ENCODE measurements at places on chromosomes 7 and 10.

DNA sequence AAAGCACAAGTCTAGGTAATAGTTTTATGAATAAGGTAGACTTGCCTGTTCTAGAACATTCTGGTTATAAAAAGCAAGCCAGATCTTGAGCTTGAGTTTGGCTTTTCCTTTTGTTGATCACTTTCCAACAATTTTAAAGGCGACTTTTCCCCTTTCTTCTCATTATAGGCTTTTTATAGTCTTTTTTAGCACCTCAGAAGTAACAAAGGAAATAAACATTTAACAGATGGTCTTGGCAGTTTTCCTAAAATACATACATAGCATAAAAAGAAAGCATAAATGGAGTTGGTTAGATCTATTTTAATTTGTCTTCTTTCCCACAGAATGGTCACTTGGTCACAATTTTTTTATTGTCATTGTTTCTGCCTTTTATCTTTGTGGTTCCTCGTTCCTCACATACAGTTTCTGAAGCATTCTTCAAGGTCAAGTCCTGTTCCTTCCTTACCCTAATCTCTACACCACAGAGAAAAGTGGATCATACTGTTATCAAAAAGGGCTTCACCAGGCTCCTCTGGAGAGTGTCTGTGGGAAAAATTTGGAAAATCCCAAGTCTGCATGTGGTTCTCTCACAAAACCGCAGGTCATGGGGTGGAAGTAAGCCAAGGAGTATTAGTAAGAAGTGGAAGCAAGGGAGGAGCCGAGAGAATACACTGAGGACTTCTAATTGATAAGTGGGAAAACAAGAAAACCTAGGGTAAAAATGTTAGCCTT is 31.3 kb downstream of the THNSL1 start:
- DNase-seq = no peak

DNA sequence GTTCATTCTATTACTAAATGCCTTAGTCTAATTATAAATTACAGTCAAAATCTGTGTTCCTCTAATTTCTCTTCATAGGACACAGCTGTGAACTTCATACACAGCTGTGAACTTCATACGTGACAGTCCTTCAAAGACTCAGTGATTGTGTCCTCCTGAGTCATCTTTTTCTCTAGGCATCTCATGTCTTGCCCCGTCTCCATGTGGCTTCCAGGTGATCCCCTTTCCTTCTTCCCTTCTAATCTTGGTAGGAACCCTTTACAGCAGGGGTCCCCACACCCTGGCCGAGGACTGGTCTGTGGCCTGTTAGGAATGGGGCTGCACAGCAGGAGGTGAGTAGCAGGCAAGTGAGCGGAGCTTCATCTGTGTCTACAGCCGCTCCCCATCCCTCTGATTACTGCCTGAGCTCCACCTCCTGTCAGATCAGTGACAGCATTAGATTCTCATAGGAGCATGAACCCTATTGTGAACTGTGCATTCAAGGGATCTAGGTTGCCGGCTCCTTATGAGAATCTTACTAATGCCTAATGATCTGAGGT is 14.0 kb upstream of the EIF5AL1 start:
- DNase-seq = no peak

DNA sequence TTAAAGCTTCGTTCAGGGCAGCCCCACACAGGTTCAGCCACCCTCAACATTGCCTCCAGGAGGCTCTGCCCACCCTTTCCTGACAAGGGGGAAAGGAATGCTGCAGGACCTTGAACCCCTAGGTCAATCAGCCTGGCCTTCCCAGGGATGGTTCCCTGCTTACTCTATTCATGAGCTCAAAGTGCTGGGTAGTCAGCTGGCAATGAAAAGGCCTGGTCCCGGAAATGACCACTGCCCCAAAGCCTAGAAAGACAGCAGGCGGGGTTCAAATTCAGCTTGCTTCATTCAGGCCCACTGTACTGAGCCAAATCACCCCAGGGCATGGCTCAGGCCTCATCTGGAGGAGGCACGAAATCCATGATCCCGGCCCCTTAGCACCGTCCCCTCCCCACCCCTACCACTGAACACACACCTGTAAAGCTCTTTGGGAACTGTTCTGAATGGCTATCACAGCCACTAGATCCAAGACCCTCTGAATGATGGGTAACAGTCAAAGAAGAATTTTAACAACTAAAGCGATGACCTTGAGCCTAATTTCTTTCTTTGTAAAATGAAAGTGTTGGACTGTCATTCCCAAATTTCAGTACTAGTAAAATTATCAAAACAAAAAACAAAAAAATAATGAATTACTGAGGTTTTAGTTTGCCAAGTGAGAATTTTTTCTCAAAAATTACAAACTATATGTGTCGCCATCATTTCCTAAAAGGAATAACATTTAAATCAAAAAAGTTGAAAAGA is 1.0 kb downstream of the URGCP start:
- no peak for DNase-seq

GRCh38 chr10:75746356-75746755 is 314.9 kb downstream of the LRMDA start:
- no peak for DNase-seq

- no peak for DNase-seq
Measured at GRCh38 chr7:30970074-30970473, 6.3 kb downstream of the GHRHR start.

DNA sequence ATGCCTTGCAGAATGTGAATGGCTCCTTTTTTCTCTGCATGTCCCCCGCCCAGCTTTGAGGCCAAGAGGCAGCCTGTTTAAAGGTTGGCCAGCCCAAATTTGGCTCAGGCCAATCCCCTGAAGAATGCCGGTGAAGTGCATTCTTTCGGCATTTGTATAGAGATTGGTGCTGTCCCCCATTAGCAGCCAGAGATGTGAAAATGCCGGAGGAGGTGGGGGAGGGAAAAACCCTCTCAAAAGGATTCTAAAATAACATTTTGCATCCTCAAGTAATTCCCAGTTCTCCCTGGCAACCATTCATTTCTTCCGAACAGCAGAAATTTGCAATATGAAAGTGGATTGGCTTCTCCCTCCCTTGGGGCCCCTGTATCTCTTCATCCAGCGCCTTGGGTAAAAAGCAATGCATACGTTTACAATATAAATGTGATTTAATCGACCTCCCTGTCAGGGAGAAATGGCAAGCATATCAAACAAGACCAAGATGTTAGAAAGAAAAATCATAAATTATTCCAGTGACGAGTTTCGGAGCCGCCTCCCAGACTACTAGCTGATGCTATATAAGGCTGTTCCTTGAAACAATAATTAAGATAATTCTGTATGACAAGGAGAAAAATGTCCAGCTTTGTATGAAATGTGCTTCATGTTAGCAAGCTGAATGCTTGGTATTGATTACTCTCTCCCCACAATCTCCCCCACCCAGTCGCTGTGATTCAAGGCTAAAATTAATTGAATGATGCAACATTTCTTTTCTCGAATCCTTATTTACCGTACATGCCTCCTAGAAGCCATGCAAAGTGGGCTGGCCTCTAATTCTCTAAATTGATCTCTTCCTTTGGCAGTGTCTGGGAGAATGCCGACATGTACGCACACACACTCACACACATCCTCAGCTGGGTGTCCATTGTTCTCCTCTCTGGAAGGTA is 323.7 kb downstream of the RPS24 start:
- DNase-seq = no peak

GRCh38 chr7:117269886-117270285 is 53.0 kb downstream of the WNT2 start:
- DNase-seq = no peak

DNA sequence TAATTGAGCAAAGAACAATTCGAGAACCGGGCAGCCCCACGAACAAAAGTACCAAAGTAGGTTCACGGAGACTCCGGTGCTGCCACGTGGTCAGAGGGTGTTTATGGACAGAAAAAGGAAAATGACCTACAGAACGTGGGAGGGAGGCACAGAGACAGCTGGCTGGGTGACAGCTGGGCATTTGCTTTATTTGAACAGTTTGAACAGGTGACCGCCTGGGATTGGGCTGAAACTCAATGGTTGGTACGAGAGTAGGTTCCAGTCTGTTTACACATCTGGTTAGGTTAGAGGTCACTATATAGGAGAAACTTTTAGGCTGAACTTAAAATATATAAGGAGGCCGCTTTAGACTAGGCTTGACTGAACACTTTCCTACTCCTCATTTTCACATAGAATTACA is 50.6 kb upstream of the CELF2 start:
- DNase-seq = no peak

GRCh38 chr10:86372784-86373239 is 6.2 kb upstream of the GRID1 start:
- no peak for DNase-seq

DNA sequence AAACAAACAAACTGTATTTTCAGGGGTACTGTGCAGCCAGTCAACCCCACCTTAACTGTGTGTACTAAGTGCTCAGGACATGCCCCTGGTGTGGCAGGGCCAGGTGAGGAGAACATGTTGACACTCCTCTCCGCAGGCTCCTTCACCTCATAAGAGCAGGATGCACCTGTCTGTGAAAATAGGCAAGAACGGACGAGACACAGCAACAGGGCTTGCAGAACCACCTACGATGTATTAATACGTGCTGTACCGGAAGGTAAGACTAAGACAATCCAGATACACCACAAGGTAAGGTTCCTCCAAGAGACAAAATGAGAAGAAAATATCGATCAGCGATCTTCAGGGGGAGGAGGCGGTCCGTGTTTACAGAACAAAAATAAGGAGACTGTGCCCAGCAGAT is 65.8 kb upstream of the CAMK2B start:
- no peak for DNase-seq

GRCh38 chr7:8991159-8991558 is 557.8 kb downstream of the NXPH1 start:
- DNase-seq = no peak

- DNase-seq = no peak
Measured at GRCh38 chr10:117365612-117366011, 9.6 kb downstream of the PDZD8 start.

DNA sequence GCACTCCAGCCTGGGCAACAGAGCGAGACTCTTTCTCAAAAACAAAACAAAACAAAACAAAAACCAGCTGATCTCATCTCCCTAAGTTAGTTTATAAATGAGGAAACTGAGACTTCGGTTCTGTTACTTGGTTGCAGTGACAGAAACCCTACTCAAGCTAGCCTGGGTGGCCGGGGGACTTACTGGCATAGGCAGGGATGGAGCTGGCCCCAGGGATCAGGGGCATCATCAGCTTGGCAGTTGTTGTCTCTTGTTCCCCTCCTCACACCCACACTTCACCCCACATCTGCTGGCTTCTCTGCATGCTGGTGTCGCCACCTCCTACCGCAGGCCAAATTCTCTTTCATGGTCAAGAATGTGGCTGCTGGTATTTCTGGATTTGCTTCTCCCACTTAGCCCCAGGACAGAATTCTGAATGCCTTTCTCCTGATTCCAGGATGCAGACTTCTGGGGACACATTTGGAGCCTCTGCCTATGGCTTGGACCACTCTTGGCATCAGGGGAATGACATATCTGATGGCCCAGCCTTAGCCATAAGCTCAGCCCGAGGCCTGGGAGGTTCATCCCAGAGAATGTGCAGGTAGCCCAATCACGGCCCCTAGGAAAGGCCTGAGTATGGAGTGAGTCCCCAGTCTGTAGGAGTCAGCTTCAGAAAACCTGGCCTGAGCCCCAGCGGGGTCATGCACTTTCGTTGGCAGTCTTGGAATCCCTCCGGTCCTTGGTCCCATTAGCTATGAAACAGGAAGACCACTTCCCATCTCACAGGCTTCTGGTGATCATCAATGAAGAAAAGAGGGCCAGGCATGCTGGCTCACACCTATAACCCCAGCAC is 41.6 kb upstream of the CTBP2 start:
- DNase-seq = no peak

GRCh38 chr10:5595591-5595990 is 70.8 kb downstream of the ASB13 start:
- no peak for DNase-seq

DNA sequence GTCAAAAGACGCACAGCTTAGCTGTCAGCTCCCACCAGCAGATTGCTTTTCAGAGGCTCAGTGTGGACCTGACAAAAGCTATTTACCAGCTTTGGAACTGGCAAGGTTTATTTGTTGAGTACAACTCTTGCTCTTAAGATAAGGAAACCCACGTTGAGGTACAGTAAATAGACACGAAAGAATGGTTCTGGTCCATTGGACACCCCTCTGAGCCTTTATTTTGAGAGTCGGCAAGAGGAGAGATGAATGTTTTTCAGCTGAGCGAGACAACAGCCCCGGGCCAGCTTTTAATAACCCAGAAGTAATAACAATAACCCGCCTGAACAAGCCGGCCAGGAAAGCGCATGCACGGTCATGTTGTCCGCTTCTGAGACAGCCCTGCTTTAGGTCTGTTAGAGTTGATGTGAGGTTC is 49.0 kb downstream of the WNT2 start:
- no peak for DNase-seq

DNA sequence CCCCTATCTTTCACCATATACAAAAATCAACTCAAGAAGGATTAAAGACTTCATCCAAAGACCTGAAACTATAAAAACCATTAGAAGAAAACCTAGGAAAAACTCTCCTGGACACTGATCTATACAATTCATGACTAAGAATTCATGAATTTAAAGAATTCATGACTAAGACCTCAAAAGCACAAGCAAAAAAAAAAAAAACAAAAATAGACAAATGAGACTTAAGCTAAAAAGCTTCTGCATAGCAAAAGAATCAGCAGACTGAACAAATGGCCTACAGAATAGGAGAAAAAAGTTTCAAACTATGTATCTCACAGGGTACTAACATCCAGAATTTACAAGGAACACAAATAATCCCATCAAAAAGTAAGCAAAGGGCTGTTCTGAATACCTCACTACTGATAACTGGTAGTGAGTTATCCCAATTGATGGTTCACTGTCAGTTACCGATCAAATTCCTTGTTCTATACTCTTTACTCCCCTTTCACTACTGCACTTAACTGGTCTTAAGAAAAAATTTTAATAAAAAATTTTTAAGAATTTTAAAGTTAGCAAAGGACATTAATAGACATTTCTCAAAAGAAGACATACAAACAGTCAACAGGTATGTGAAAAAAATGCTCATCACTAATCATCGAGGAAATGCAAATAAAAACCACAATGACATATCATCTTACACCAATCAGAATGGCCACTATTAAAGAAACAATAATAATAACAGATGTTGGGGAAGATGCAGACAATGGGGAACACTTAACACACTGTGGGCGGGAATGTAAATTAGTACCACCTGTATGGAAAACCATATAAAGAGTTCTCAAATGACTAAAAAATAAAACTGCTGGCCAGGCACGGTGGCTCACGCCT is 33.2 kb downstream of the KMT2C start:
- no peak for DNase-seq

DNA sequence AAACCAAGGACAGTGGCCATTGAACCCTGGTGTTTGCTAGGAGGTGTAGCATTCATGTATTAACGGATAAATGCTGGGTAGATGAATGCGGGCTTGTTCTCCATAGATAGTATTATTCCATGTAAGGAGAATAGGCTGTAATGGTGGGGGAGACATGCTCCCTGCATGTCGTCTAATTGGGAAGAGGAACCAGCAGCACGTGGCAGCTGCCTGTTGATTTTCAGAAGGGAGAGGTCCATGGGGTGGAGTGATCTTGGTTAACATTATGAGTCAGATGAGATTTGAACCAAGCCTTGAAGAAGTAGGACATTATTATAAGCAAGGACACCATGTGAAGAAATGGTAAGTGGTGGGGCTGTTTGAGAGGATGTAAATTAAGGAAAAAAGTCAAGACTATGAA is 112.5 kb downstream of the WNT2 start:
- DNase-seq = no peak
